ENCODE measurements at places on chromosomes 12 and 14.

DNA sequence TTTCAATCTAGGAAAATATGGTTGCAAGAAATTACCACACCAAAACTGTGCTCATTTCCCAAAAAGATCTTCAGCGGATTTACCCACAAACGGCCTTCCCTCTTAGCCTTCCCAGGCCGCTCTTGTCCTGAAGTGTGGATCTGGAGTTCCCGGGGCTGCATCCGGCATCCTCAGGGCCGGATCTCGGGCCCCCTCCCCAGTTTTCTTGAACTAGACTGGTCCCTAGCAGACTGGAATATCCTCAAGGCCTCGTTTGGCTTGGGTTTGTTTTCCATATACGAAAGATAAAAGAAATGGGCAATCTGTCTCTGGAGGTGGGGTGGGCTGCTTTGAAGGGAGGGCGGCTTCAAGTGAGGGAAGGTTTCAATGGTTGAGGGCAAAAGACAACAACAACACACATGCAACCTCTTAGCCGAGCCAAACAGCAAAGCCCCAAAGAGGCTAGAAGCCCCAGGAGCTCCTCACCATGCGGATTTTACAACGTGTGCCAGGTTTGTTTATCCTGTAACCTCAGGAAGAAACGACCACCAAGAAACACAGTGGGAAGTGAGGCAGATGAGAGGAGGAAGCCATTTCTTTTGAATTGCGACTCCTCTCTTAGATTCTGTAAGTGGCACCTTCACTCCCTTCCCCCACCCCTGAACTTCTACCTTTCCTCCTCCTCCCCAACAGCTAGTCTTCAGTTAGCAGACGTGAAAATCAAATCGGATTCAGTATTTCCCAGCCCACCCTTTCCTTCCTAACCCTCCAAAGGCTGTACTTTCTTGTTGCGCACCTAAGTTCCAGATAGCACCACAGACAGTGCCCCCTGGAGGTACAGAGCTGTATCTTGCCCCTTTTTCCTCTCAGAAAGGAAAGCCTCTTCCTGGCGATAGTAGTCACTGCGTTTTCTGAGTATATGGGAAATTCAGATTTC is 2.6 kb downstream of the MYF6 start:
- no peak for DNase-seq

GRCh38 chr12:85157035-85157603 is 121.0 kb downstream of the LRRIQ1 start:
- DNase-seq, result no peak

DNA sequence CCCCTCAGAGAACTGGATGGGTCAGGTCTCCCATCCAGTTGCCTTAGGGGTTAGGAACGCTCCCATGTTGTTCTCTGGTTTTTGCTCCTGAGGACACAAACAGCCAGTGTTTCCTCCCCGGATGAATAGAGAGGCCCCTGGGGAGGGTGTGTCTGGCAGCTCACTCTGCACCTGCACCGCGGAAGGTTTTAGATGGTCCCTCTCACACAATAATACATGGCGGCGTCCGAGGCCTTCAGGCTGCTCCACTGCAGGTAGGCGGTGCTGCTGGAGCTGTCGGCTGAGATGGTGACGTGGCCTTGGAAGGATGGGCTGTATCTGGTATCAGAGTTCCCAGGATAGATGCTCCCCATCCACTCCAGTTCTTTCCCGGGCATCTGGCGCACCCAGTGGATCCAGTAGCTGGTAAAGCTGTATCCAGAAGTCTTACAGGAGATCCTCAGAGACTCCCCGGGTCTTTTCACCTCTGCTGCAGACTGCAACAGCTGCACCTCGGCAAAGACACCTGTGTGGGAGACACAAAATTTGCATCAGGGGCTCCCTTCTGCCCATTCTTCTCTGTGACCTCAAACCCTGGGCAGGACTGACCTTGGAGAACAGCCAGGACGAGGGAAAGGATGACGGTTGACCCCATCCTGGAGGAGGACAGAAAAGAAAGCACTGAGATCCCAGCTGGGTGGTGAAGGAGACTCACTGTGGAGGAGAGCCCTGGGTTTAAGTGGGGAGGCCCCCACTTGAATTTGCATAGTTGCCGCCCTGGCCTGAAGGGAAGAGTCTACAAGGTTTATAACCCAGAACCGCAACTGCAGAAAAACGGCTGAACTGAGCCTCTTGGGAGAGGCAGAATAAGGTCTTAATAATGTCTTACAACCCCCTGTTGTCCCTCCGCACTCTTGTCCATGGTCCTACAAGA is 1324.8 kb downstream of the TMEM121 start:
- DNase-seq, result no peak

- DNase-seq, result no peak
Measured at GRCh38 chr12:54009171-54010052, 627 bp downstream of the HOXC8 start.

DNA sequence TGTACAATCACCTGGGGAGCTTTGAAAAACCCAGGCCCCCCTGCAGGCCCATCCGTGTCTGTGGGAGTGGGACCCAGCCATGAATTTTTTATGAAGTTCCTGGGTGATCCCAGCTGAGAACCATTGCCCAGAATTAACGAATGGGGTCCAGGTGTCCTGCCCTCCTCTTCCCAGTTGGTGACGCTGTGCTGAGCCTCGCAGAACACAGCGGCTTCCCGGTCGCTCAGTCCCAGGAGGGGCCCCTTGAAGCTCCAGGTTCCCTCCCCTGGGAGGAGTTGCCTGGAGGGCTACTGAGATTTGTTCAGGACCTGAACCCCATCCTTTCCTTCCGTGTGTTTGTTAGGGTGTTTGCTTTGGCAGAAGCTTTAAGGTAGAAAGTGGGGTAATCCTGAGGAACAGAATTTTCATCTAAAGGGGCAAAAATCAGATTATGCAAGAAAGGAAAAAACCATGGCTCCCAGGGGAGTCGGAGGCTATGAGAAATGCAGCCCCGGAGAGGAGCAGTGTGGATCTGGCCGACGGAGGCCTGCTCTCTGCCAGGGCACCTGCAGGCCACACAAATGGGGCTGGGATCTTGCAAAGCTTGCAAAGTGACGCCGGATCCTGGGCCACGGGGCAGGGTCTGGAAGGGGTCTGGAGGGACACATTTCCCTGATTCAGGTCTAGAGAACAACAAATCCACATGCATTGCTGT is 164.7 kb upstream of the PRMT8 start:
- no peak for DNase-seq

GRCh38 chr14:94025720-94026119 is 420 bp upstream of the OTUB2 start:
- no peak for DNase-seq

DNA sequence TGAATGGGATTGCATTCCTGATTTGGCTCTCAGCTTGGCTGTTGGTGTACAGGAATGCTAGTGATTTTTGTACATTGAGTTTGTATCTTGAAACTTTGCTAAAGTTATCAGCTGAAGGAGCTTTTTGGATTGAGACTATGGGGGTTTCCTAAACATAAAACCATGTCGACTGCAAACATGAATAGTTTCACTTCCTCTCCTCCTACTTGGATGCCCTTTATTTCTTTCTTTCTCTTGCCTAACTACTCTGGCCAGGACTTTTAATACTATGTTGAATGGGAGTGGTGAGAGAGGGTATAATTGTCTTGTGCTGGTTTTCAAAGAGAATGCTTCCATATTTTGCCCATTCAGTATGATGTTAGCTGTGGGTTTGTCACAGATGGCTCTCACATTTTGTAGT is 141.5 kb downstream of the CEP83 start:
- no peak for DNase-seq

GRCh38 chr12:125111403-125111802 is 46.2 kb downstream of the AACS start:
- DNase-seq, result no peak

- no peak for DNase-seq
Measured at GRCh38 chr14:74198441-74199234, 40.6 kb upstream of the VSX2 start.

GRCh38 chr12:77891518-77892147 is 60.9 kb downstream of the NAV3 start:
- DNase-seq, result no peak

GRCh38 chr14:23723911-23724310 is 87.7 kb downstream of the DHRS2 start:
- DNase-seq, result no peak

DNA sequence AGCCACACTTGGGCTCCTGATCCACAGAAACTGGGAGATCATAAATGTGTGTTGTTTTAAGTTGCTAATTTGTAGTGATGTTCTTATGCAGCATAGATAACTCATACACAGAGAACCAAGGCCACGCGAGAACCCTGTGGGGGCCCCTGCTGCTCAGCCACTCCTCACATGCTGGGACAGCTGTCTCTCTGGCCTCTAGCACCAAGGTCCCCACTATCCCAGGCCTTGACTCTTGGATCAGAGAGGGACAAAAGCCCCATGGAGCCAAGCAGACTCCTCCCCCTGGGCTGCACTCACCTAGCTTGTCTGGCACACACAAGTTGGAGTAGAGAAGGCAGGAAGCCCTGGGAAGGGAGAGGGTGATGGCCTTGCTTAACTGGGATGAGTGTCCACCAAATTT is 11.3 kb downstream of the PLD4 start:
- DNase-seq, result no peak

GRCh38 chr12:41122894-41123293 is 65.2 kb upstream of the PDZRN4 start:
- DNase-seq, result no peak

DNA sequence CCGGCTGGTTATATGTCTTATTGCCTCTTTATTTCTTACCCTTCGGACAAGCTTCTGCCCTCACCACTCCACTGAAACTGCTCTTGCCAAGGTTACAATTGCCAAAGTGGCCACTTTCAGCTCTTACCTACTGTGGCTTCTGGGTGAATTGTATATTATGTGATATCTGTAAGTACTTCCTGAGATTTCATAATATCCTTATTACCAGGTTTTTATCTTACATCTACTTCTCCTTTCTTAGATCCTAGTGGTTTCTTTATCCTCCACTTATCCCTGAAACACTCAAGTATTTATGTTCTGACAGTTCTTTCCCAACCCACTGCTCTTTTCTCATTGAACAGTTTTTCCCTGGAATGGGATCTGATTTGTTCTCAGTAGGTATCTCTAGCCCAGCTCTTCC is 10.5 kb downstream of the CELA1 start:
- DNase-seq, result no peak

- DNase-seq, result no peak
Measured at GRCh38 chr12:52710730-52711129, 7.4 kb upstream of the KRT77 start.

DNA sequence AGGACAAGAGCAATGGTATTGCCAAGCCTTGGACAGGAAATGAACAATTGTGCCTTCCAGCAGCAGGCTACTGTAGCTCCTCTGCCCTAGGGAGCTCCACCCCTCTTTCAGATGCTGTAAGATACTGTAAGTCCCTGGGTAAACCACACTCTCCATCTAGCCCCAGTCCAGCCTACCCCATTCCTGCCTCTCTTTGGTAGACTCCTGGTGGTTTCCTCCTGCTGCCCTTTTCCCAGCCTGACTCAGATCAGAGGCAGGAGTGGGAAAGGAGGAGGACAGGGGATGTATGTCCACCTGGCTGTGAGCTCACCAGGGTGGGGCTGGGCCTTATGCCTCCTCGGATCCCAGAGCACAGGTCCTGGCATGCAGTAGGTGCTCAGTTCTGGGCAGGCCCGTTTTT is 174.6 kb downstream of the ESRRB start:
- no peak for DNase-seq

GRCh38 chr12:46499901-46500300 is 127.3 kb upstream of the SLC38A2 start:
- DNase-seq, result no peak

- DNase-seq, result no peak
Measured at GRCh38 chr12:18970603-18971002, 158.9 kb upstream of the PLEKHA5 start.

DNA sequence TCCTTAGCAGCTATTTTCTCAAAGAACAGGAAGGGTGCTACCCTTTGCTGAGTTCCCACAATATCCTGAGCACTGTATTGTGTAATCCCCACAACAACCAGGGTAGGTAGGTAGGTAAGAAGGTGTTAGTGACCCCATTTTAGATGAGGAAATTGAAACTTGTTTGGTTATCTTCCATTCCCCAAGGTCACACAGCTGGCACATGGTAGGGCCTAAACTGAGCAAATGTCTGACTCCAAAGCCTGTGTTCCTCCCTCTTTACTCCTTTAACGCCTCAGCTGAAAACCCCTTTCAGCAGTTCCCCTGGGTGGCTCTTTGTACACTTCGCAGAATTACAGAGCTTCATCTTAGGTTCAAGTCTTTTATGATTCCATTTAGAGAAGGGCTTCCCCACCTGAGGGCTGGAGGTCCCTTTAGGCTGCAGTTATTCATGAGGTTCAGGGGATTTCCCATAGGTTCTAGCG is 26.5 kb upstream of the RIC8B start:
- DNase-seq, result no peak

- no peak for DNase-seq
Measured at GRCh38 chr12:110606253-110606611, 7.7 kb upstream of the TCTN1 start.

GRCh38 chr12:91355150-91356006 is 172.8 kb upstream of the DCN start:
- no peak for DNase-seq

GRCh38 chr12:50018154-50018553 is 7.1 kb downstream of the RACGAP1 start:
- DNase-seq, result no peak

DNA sequence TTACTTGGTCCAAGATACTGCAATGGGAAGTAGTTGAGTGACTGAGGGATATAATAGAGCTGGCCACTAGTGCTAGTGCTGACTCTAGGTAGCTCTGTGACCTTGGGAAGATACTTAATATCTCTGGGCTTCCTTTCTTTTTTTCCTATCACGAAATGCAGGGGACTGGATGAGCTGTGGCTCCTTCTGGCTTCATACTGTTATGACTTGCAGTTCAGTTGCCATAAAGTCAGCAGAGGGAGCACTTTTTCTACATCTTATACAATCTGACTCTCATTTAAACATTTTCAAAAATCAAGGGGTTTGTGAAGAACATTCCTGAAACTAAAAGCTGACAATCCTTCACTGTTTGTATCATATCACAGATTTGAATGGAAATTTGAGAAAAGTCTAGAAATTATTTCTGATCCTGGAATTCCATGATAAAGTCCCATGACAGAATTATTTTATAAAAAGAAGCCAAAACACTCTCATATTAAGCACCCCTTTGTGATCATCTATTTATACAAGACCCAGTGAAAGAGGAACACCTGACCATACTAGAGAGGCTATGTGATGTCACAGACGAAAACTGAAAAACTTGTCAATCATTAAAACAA is 5.3 kb downstream of the BHLHE41 start:
- no peak for DNase-seq

- DNase-seq, result no peak
Measured at GRCh38 chr14:105857220-105857825, 330.9 kb downstream of the TMEM121 start.

DNA sequence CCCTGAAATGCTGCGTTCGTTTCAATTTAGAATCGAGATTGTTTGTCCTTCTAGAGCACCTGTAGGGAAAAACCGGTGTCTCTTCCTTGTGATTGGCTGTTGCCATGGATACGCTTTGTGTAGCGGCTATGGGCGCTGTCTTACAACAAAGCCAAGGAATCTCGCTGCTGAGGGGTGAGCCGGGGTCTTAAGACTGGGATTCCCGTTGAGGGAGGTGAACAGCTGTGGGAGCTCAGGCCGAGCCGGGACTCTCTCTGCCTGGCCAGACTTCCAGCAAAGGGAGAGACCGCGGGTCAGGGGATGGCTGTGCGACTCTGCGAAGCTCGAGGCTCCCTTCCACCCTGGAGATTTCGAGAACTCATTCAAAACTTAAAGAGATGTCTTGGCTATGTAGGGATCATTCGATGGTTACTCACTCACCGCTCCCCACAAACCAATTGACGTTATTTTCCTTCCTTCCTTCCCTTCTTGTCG is at the start of the genes LRRIQ1 and TSPAN19:
TSS of gene LRRIQ1 (plus strand) at position 118 of the 474 bp plus-strand sequence. CDS start 1,826 bp downstream, outside the sequence.
TSS of gene TSPAN19 (minus strand) at position 44 of the 474 bp plus-strand sequence. CDS start 6,331 bp downstream, outside the sequence.
- no peak for DNase-seq

- no peak for DNase-seq
Measured at GRCh38 chr12:108911915-108912314, 32.0 kb downstream of the DAO start.

GRCh38 chr14:74649673-74650072 is 37.6 kb upstream of the LTBP2 start:
- no peak for DNase-seq
